Smooth muscle cell of the coronary artery (primary cell): ENCODE measurements at places on chromosomes 3 and 15. TPM values are rescaled to one million over a fixed set of nuclear protein-coding genes. Genes with fewer than 3 reads are reported as not detected.

Gene ZNF197
- 8.4 and 15.8 TPM in 2 replicates for total RNA-seq

Gene SPTBN5
- total RNA-seq: 0.12 and 0.23 TPM in 2 replicates

Gene CYP11A1
- total RNA-seq: 0.15 TPM in 1 of 2 replicates, not detected in the other

Gene LRRIQ4
- total RNA-seq: not detected in 2 replicates

Gene UROC1
- total RNA-seq: not detected in 2 replicates
